Thymus (tissue), 14 donors: ENCODE measurements at places on chromosomes 3 and 15. TPM values are rescaled to one million over a fixed set of nuclear protein-coding genes. Genes with fewer than 3 reads are reported as not detected.

DNA sequence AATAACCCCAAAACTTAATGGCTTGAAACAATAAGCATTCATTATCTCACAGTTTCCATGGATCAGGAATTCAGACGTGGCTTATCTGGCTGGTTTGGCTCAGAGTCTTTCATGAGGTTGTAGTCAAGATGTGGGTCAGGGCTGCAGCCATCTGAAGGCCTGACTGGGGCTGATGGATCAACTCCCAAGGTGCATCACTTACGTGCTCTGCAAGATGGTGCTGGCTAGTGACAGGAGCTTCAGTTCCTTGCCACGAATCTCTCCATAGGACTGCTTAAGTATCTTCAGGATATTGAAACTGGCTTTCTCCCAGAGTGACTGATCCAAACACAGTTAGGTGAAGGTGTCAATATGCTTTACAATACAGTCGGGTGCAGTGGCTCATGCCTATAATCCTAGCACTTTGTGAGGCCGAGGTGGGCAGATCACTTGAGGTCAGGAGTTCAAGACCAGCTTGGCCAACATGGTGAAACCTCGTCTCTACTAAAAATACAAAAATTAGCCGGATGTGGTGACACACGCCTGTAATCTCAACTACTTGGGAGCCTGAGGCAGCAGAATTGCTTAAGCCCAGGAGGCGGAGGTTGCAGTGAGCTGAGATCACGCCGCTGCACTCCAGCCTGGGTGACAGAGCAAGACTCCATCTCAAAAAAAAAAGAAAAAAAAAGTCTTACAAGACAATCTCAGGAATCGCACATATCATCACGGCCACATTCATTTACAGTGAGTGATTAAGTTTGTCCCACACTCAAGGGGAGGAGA lies 28.5 kb upstream of the PTPRG start:
- no peak overlapping the region for H3K27ac ChIP-seq
- no peaks in the 10 kb centered on the region for H3K36me3 ChIP-seq
- no peak overlapping the region for H3K4me3 ChIP-seq
- no peaks in the 10 kb centered on the region for H3K27me3 ChIP-seq
- DNase-seq: no peak
- H3K4me1 ChIP-seq: no peaks in the 10 kb centered on the region

- H3K4me1 ChIP-seq: no peaks in the 10 kb centered on the region
- DNase-seq: peak; percentile 29
- no peaks in the 10 kb centered on the region for H3K27me3 ChIP-seq
- H3K4me3 ChIP-seq: no peak overlapping the region
- no peaks in the 10 kb centered on the region for H3K36me3 ChIP-seq
Observed at GRCh38 chr3:197256836-197257444, 41.5 kb downstream of the DLG1 start.

DNA sequence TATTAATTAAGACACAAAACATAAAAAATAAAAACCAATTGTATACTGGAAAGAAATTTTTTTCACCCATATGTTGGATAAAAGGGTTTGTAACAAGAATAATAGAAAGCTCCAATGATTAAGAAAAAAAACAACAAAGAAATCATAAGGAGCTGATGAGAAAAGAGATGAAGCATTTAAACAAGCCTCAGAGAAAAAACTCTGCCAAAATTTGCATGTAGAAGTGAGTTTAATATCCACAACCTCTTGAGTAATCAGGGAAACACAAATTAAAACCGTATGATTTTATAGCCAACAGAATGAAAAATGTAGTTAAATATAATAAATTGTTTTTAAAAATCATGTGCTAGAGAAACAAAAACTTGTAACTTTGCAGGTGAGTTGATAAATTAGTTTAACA lies 192.9 kb downstream of the BCHE start:
- no peaks in the 10 kb centered on the region for H3K4me1 ChIP-seq
- H3K27ac ChIP-seq: no peak overlapping the region
- no peaks in the 10 kb centered on the region for H3K36me3 ChIP-seq
- no peaks in the 10 kb centered on the region for H3K27me3 ChIP-seq

Gene GOLGA8S
- total RNA-seq: 0.05 TPM

DNA sequence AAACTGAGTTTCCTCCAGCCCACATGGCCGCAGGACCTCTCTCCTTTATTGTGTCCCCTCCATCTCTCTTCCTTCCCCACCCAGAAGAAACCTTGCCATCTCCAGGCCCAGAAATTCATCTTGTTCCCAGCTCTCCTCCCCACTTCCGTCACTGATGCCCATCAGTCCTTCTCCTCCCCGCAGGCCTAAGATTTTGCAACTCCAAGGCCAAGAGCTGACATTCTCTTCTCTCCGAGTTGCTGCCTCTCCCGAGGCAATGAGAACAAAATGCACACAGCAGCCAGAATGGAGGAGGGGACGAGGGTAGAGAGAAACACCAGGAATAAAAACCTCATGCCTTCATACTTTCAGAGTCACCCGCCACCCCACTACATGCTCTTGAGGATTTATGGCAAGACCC lies 526.5 kb upstream of the PROK2 start:
- no peaks in the 10 kb centered on the region for H3K27me3 ChIP-seq
- H3K36me3 ChIP-seq: no peaks in the 10 kb centered on the region
- H3K4me1 ChIP-seq: peaks cover 30% of the 10 kb centered on the region

Gene MYO5C
- total RNA-seq: 3.2 TPM

GRCh38 chr3:49786357-49787181 lies at the start of gene IP6K1:
IP6K1 (minus strand) TSS chr3:49786542; CDS start chr3:49748040, 38,502 bp downstream.
- peak; percentile 100 for DNase-seq
- H3K4me1 ChIP-seq: peaks cover 30% of the 10 kb centered on the region
- no peaks in the 10 kb centered on the region for H3K27me3 ChIP-seq
- peak within 1 kb of the TSS; percentile 94 for H3K27ac ChIP-seq
- peak within 1 kb of the TSS; percentile 100 for H3K4me3 ChIP-seq

Gene PLXNB1
- 7.7 TPM for total RNA-seq

DNA sequence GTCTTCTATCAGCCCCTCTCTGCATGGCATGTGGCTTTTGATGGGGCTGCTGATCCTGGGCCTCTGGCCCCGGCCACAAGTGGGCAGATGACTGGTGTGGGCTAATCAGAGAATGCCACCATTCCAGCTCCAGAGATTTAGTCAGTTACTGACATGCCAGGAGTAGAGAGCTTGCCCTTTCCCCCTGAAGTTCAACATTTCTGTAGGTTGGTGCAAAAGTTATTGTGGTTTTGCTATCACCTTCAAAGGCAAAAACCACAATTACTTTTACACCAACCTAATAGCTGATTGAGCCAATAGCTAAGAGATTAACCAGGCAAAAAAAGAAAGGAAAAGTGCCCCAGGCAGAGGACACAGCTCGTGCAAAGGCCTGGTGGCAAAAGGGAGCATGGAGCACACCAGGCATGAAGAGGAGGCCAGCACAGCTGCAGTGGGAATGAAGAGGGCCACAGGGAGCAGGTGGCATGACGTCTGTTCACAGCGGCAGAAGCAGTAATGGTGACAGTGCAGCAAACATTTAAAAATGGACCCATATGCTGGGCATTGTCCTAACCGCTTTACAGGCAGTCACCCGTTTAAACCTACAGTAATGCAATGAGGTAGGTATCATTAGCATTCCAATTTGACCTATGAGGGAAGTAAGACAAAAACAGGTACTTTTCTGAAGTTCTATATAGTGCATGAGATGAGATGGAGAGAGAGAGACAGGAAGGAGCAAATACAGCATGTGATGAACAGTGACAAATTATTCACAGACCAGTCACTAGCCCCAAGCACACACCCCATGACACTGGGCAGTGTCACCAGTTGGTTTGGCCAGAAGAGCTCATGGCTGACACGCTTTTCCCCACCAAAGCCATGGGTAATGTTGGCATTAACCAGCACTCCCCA lies 373.0 kb upstream of the PROK2 start:
- H3K27ac ChIP-seq: no peak overlapping the region
- no peak overlapping the region for H3K4me3 ChIP-seq
- no peaks in the 10 kb centered on the region for H3K36me3 ChIP-seq

DNA sequence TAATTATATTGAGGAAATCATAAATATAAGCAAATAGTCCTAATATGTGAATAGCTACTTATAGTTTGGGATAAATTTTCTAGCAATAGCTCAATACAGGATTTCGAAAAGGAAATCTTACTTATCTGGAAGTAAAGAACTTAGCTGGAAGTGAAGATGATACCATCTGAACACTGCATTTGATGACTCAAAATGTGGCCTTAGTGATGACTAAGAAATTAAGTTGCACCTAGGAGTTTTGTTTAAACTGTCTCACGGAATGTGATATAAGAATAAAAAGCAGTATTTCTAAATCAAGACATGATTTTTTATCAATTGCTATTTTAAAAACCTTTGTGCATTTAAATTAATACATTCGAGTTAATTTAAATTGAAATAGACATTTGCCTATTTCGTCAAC lies 91.2 kb downstream of the EOMES start:
- H3K4me1 ChIP-seq: no peaks in the 10 kb centered on the region
- DNase-seq: no peak
- H3K27me3 ChIP-seq: no peaks in the 10 kb centered on the region

DNA sequence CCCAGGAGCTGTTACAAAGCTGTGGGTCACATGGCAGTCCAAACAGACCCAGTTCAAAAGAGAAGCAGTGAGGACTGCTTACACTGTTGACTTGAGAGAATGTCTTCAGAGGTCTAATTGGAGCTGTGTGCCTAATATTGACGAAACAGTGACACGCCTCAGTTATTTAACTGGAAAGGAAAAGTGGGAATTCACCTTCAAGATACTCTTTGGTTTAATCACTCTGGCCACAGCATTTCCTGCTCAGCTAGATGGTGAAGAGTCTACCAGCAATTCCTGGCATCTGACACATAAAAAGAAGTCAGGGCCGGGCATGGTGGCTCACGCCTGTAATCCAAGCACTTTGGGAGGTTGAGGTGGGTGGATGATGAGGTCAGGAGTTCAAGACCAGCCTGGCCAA lies 326.4 kb downstream of the SV2B start:
- no peaks in the 10 kb centered on the region for H3K27me3 ChIP-seq
- DNase-seq: no peak
- H3K27ac ChIP-seq: no peak overlapping the region
- no peaks in the 10 kb centered on the region for H3K4me1 ChIP-seq

- H3K27me3 ChIP-seq: peaks cover 31% of the 10 kb centered on the region
- peak within 1 kb of the TSS; percentile 17 for H3K27ac ChIP-seq
- no peaks in the 10 kb centered on the region for H3K36me3 ChIP-seq
- DNase-seq: no peak
- no peaks in the 10 kb centered on the region for H3K4me1 ChIP-seq
- H3K4me3 ChIP-seq: no peak within 1 kb of the TSS
Observed at GRCh38 chr3:130345487-130346079, at the start of gene COL6A5. COL6A5 (plus strand) TSS chr3:130345672; CDS start chr3:130373639, 27,967 bp downstream.

DNA sequence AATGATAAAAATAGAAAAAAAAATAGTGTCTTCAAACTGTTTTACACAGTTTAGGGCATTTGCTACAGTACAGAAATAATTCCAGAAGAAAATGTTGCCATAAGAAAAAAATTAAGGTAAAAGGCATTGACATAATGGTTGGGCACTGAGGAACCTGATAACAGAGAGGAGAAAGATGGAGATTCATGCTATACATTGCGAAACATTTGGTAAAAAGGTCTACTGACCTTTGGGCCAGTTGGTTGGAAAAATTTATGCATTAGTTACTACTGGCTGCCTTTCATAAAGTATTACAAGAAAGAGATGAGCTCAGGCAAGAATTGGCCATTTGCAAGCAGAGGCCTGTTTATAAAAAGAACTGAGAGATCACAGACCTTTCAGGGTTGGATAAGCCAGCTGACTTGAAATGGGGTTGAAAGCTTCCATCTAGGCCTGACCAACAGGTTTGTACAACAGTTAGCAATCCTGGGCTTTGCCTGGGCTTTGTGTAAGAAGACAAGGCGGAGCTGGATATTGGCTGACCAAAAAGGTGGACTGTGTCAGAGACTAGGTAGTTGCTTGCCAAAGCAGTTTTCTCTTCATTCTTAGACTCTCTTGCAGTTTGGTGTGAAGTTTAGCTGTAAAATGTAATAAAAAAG lies 166.6 kb upstream of the MCTP2 start:
- no peaks in the 10 kb centered on the region for H3K27me3 ChIP-seq
- H3K4me1 ChIP-seq: no peaks in the 10 kb centered on the region
- no peak for DNase-seq
- H3K27ac ChIP-seq: no peak overlapping the region

DNA sequence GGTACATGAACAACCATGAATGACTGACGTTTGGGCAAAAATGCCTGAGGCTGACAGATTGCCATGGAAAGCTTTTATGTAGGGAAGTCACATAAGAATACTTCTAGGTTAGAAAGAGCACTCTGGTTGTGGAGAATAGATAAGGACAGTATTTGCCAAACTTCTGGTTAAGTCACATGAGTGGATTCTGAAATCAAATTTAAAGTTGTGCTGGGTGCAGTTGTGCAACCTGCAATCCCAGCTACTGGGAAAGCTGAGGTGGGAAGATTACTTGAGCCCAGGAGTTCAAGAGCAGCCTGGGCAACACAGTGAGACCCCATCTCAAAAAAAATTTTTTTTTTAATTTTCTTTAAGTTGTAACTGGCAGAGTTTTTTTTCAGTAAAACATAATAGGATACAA lies 7.2 kb upstream of the ZNF148 start:
- H3K27me3 ChIP-seq: no peaks in the 10 kb centered on the region
- DNase-seq: no peak
- H3K27ac ChIP-seq: peak overlapping the region; percentile 50
- H3K36me3 ChIP-seq: no peaks in the 10 kb centered on the region

- no peaks in the 10 kb centered on the region for H3K36me3 ChIP-seq
- H3K4me3 ChIP-seq: no peak overlapping the region
- H3K4me1 ChIP-seq: no peaks in the 10 kb centered on the region
- no peaks in the 10 kb centered on the region for H3K27me3 ChIP-seq
- no peak overlapping the region for H3K27ac ChIP-seq
Observed at GRCh38 chr3:44529927-44530326, 25.1 kb upstream of the ZKSCAN7 start.

Gene SH2D7
- total RNA-seq: 0.05 TPM

GRCh38 chr15:90817117-90818057 lies 51.0 kb upstream of the FURIN start:
- H3K27me3 ChIP-seq: no peaks in the 10 kb centered on the region
- peaks cover 22% of the 10 kb centered on the region for H3K36me3 ChIP-seq
- no peak overlapping the region for H3K4me3 ChIP-seq
- H3K27ac ChIP-seq: no peak overlapping the region
- no peak for DNase-seq

Gene LSAMP
- total RNA-seq: 1.5 TPM

GRCh38 chr3:109728861-109729494 lies 391.6 kb upstream of the DPPA4 start:
- no peaks in the 10 kb centered on the region for H3K4me1 ChIP-seq
- no peaks in the 10 kb centered on the region for H3K36me3 ChIP-seq
- H3K4me3 ChIP-seq: no peak overlapping the region

DNA sequence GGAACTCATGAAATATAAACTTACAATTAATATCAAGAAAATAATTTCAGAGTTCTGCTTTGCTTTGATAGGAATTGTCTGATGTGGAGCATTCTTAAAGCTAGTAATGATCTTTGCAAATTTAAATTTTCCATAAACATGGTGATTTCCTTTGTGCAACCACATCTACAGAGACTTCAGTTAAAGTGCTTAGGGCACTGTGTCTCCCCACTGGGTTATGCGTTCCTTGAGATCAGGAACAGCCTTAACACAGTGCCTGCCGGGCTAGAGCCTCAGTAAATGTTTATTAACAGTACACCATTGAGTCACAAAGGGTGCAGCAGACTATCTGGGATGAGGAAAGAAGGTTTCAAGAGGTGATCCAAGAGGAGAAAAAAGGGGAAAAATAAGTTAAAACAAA lies 108.1 kb upstream of the CCNL1 start:
- H3K27me3 ChIP-seq: no peaks in the 10 kb centered on the region
- no peaks in the 10 kb centered on the region for H3K4me1 ChIP-seq
- H3K36me3 ChIP-seq: no peaks in the 10 kb centered on the region
- H3K27ac ChIP-seq: no peak overlapping the region

Gene CACNA2D3
- total RNA-seq: 1.8 TPM
